ENCODE measurements at places on chromosomes 3 and 15.

GRCh38 chr3:142148044-142148791 lies 1.1 kb downstream of the TFDP2 start:
- DNase-seq, result no peak

GRCh38 chr3:154759966-154760365 lies 320.2 kb upstream of the MME start:
- no peak for DNase-seq

DNA sequence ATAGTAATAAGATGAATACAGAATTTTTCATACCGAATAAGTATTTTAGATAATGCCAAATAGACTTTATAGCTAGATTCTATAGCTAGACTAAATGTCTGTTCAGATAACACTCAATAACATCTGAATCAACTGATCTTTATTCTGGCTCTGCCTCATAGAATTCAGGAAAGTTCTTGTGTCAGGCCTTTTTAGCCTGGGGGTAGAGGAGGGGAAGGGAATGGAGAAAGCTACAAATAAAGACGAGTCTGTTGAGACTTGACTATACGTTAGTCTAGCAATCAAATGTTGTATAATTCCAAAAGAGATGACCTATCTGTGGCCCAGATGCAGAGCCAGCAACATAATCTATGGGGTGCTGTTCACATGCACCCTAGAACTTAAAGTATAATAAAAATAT lies 106.6 kb upstream of the ABI3BP start:
- DNase-seq, result no peak

GRCh38 chr3:194320744-194321243 lies 30.3 kb downstream of the CPN2 start:
- no peak for DNase-seq

GRCh38 chr3:24020036-24020691 lies 75.1 kb downstream of the NR1D2 start:
- DNase-seq, result no peak

DNA sequence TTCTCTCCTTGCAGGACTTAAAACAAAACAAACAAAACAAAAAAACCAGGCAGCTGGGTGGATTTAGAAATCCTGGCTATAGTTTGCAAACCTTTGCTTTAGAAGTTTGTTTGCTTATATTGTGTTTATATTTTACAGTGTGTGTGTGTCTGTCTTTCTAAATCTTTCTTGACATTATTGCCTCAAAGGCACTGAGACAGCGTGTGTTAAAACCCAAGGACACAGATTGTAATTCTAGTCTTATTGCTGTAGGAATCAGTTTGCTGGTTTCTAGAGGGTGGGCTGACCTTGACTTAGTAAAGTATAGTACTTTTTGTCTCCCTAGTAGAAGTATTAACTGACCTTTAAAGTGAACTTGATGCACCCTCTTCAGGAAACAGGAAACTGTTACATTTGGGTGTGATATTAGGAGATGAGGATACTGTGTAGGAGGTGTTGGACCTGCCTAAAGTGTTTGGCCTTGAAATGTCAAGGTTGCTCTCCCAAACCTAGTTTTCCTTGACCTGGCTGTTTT lies 71.0 kb downstream of the TCF12 start:
- DNase-seq, result no peak

- DNase-seq, result no peak
Measured at GRCh38 chr3:13338996-13339395, 81.1 kb downstream of the NUP210 start.

DNA sequence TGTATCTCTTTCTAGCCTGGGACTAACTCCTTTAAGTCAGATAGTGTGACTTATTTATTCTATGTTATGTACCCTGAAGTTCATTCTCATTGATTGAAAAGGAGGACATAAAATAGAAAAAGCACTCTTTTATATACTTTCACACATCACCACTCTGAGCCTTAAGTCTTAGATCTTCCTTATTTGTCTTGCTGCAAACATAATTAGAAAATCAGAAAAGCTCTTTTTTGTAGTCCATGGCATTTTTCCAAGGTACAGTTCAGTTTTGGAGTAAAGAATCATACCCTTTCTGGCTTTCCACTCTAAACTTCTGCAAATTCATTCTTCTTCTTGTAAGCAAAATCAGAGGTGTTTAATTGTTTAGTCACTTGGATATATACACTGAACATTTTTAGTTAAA lies 75.5 kb downstream of the AKAP13 start:
- no peak for DNase-seq

DNA sequence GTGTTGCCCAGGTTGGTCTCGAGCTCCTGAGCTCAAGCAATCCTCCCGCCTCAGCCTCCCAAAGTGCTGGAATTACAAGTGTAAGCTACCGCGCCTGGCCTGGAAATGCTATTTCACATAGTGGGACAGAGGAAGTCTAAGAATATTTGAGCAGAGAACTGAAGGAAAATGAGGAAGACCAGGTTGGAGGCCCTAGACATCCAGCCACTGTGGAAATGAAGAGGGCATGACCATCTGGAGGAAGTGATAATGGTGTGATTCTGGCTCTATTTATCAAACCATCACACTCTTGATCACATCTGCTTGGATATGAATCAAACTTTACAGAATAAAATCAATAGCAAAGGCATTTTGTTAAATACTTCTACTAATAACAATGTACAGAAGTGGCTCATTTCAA lies 65.9 kb upstream of the ARHGEF3 start:
- no peak for DNase-seq

- DNase-seq, result no peak
Measured at GRCh38 chr15:50925281-50925680, 16.8 kb downstream of the AP4E1 start.

GRCh38 chr3:127124120-127124519 lies 68.8 kb upstream of the PRR23E start:
- no peak for DNase-seq

GRCh38 chr3:72452745-72453144 lies 395.5 kb downstream of the SHQ1 start:
- DNase-seq, result no peak

DNA sequence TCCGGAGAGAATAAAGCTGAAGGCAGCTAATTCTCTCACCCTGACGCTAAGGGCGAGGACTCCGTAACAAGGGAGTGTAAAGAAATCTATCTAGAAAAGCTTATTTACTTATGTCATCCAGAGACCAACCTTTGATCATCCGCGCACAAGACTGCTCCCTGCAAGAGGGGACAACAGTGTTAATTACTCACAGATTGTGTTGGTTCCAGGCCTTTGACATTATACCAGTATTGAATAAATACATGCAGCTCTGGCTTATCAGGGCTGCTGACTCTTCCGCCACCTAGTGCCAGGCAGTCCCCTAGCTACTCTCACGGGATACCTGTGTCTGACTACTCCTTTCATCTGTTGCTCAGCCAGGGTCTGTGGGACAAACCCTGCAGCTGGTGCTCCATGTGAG lies 211.7 kb downstream of the DTWD1 start:
- DNase-seq, result no peak

DNA sequence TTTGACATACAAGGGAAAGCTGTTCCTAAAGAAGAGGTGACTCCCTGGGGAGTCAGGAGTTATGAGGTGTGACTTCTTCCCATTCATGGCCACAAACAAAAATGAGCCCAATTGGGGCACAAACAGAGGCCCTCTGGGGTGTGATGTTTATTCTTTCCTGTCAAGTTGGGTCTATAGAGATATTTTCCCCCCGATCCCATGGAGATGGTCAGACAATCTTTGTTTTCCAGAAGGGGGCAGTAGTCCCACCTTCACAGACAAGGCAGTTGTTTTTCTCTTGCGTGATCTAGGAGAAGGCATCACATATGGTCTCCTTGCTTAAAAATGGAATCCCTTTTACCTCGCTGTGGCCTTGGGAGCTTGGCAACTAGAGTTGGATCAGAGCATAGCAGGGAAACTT lies 110.3 kb downstream of the MFSD1 start:
- no peak for DNase-seq

DNA sequence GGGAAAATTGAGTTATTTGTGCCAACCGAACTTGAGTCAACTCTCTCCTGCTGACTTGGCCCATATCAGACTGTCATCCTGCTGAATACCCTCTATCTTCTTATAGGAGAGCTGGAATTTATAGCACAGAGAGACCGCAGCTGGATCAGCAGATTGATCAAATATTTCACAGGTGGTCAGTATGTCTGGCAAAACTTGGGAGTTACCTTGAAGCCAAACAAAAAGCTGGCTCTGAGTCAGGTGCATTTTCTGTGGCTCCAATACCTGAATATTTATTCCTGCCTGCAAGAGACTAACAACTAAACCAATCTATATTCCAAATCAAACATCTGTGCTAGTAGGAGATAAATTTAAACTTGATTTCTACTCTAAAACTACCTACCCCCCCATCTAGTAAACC lies 752.1 kb upstream of the ALCAM start:
- DNase-seq, result no peak

- DNase-seq, result peak; percentile 45
Measured at GRCh38 chr15:101056366-101057334, 137.5 kb downstream of the LRRK1 start.

DNA sequence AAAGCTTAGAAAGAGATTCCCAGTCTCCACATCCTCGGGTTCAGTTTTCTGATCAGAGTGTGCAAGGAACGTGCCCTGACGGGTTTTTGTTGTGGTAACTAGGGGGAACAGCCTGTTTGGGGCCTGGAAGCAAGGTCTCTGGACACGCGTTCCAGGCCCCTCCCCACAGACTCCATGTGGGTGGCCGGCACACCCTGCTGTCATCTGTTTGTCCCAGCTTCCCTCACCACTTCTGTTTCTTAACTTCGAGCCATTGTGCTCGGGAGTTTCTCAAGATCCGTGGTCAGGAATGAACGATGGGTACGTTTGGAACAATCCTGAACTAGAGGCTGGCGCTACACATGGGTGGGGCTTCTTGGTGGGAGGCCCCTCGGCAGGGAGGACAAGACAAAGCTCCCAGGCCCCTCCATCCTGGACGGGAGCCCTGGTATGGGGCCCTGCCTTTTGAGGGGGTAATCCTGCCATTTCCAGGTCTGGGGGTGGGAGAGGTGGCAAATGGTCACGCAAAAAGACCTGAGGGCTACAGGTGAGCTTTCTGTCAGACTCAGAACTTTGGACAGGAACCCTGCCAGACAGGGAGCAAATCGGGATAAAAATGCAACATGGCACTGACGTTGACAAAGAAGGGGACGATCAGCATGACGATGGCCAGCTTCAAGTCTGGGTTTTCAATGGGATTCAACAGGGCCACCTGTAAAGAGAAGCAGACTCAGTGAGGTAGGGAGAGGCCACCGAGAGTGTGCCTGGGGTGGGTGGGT lies 8.5 kb upstream of the MUSTN1 start:
- peak; percentile 78 for DNase-seq

- DNase-seq, result no peak
Measured at GRCh38 chr3:72630969-72631344, 217.3 kb downstream of the SHQ1 start.

- DNase-seq, result no peak
Measured at GRCh38 chr3:194828116-194828515, 142.4 kb downstream of the FAM43A start.

DNA sequence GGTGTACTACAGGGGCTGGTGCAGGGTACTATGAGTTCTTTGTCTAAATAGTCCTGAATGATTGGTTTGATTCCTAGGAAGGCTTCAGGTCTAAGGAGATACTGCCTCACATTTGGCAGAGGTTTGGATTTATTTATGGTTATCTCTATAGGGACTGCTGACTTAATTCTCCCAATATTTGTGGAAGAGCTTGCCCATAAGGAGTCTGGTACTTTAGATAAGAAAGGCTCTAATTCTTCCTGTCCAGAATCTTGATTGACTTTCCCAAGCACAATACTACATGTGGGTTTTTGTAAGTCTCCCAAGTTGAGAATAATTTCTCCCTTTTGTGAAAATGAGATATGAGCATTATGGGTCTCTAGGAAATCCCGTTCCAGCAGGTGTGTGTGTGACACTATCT lies 36.7 kb upstream of the AP4E1 start:
- DNase-seq, result no peak
